ENCODE measurements at places on chromosomes 1 and 21.

GRCh38 chr21:44940116-44940631, 345 bp downstream of the SLX9 start:
- no peak for DNase-seq

DNA sequence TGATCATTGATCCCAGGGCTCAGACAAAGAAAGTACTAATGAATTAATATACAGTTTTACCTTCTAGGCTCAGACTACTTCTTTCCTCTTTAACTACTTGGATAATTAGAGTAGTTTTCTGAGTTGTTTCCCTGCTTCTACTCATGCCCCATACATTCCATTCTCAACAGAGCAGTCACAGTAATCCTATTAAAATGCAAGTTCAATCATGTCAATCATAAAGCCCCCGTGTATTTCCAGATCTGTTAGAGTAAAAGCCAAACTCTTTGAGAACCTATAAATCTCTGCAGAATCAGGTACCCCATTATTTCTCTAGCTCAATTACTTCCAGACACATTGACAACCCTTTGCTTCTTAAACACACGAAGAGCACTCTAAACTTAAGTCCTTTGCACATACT, 242.1 kb upstream of the PRMT6 start:
- no peak for DNase-seq

DNA sequence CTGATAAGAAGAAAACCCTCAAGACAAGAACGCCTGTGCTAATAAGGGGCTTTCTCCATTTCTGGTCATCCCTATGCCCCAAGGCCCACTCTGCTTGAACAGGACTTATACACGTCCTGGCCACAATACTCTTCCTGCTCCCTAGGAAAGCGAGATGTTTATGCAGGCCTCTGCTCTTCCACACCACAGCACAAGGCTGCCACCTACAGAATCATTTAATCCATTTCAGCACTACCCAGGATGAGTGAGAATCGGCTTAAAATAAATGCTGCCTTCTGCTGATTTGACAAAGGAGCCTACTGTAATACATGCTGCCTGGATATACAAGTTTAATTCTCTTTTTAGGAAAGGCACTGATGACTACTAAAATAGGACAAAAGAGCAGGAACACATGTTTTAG, 29.4 kb downstream of the FRRS1 start:
- no peak for DNase-seq

- no peak for DNase-seq
These were observed 78.2 kb upstream of the F3 start for GRCh38 chr1:94619731-94620130.

DNA sequence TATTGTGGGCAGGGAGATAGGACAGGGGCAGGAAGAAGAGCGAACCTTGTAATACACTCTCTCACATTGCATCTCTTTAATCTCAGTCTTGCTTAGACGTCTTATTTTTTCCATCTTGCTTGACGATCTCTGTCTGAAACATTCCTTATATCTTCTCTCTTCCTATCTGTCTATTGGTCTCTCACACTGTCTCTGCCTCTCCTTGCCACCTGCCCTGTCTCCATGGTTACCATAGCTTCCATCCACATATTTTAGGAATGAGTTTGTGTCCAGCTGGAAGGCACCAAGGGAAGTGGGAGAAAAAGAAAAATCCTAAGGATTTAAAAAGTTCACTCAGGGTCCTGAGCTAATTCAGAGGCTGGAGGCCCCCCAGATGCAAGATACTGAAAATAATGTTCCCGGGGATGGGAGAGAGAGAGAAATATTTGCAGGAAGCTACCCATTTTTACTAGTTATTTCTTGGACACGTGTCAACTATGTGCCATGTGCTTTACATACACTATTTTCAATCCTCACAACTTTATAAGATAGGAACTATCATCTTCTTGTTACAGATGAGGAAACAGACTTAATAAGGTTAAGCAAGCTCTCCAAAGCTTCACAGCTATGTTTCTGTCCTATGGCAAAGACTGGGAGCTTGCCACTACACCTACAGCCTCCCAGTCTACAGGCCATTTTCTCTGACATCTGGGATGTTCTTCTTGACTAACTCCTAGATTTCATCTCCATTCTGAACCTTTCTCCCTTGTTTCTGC, 933 bp downstream of the ANKRD34A start:
- DNase-seq, result no peak

GRCh38 chr1:203626910-203627246, 246 bp downstream of the ATP2B4 start:
- DNase-seq, result no peak

DNA sequence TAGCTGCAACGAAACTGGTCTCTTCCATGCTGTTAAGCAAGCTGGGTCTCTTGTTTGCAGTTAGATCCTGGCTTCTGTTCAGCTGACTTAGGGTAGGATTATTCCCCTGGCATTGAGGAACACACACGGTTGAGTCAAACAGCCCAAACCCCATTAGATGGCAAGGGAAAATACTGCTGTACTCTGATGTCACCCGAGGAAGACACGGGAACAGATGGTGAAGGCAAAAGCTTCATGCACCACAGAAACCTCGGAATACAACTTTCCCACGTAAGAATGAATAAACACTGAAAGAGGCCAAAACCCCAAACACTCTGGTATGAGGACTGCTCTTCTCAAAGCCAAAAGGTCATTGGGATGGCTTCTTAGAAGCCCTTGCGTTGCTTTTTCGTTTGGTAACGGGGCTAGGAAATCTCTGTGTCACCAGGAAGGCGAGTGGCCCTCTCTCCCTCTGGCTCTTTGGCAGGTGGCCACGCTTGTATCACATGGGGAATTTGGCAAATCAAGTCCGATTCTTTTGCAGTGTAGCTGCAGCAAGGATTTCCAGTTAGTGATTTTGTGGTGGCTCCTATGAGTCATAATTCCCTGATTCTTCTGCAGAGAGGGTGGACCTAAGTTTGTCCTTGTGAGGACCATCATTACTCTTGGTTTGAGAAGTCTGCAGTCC, 16.7 kb upstream of the LYST start:
- DNase-seq, result no peak

GRCh38 chr1:22601610-22602009, 34.8 kb upstream of the C1QA start:
- DNase-seq, result no peak

DNA sequence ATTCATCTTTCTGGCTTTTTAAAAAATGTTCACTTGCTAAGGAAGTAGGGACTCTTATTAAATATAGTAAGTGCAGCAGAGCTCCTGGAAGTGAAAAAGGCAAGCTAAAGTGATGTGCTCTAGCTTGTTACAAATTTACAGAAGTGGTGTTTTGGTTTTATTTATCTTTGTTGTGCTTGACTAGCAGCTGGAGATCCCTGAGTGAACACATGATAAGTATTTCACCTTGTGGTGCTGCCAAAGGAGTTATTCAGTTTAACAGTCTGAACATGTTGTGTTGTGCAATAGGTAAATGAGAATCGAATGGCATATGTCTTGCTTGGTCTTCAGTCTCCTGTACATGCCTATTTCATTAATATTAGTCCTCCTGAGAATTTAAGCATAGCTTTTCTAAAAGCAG, 315.7 kb downstream of the TPR start:
- no peak for DNase-seq

GRCh38 chr1:63612564-63612963, 19.4 kb downstream of the PGM1 start:
- no peak for DNase-seq

DNA sequence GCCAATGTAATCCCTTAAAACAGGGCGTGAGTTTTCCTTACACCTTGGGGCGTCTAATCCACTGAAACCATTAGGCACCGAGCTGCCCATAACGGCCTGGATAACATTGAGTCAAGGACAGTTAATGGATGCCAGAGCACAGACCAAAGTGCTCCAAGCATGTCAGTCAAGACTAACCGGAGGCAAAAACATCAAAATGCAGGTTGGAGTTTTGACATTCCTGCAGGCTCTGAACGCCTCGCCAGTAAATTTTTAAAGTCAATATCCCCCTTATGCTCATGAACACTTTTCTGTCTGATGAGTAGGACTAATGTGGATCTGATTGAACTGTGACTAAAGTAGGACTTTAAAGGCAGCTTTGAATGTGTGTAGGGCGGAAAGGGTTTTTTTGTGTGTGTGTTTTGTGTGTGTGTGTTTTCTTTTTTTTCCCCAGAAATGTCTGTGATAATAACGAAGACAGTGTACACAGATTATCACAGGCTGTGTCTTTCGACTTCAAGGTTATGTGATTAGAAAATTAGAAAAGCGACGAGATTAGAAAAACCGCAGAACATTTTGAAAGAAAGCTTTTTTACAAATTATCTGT, 194.2 kb upstream of the PROX1 start:
- no peak for DNase-seq

GRCh38 chr1:197466813-197467212, 198.8 kb downstream of the CRB1 start:
- DNase-seq, result no peak

DNA sequence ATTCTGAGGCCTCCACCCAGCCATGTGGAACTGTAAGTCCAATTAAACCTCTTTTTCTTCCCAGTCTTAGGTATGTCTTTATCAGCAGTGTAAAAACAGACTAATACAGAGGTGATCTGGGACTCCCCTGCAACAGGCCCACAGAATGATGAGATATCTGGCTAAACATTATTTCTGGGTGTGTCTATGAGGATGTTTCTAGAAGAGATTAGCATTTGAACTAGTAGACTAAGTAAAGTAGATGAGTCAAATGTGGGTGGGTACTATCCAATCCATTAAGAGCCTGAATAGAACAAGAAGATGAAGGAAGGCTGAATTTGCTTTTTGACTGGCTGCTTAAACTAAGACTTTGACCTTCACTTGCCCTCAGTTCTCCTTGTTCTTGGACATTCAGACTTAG, 396.5 kb upstream of the LRRC7 start:
- DNase-seq, result no peak

- DNase-seq, result no peak
These were observed 51.5 kb downstream of the MAP3K7CL start for GRCh38 chr21:29181799-29182470.

GRCh38 chr1:77347646-77348045, 65.8 kb downstream of the AK5 start:
- DNase-seq, result no peak

- no peak for DNase-seq
These were observed 55.5 kb upstream of the GALNT2 start for GRCh38 chr1:230011333-230012092.

DNA sequence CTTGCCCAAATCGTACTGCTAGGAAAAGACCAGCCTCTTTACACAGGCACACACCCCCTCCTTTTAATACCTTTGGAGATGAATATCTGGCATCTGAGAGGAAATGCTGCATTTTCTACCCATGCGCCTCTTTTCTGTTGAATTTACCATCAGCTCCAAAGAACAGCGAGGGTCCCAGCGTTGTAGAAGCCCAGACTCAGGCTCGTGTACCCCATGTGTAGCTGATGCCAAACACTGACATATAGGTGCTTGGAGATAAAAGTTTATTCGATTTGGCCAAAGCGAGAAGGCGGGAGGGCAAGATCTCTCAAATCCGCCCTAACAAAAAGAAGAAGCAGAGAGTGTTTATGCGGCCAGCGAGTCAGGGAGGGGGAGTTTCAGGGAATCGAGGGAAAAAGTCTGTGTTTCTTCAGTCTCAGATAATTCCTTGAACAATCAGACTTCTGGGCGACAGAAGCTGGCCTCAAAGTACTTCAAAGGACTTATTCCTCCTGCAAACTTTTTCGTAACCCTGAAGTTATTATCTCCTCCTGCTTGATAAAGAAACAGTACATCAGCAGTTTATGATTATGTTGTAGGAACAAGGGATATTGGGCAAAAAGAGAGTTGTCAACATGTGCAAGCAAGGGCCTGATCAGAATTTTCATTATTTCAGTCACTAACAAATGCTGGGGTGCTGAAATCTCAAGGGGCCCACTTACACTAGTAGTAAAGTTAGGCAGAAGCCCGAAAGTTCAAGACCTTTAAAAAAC, 642 bp upstream of the CREG1 start:
- no peak for DNase-seq

DNA sequence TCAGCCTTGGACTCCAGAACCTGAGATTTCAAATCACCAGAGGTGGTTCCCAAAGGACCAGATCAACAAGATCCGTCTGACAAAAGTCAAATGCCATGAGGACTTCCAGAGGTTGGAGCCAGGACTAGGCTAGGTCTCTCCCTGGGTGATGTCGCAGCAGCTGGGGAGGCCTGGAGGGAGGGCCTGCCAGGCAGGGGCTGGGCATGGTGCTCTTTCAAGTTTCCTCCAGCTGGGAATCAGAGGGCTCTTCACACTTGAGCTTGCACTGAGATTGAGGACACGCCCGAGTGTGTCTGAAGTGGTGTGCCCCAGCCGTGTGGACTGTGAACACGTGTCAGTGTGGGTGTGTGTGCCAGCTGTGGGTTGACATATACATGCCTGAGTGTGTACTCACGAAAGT, 21.3 kb upstream of the RSPO1 start:
- DNase-seq, result no peak

DNA sequence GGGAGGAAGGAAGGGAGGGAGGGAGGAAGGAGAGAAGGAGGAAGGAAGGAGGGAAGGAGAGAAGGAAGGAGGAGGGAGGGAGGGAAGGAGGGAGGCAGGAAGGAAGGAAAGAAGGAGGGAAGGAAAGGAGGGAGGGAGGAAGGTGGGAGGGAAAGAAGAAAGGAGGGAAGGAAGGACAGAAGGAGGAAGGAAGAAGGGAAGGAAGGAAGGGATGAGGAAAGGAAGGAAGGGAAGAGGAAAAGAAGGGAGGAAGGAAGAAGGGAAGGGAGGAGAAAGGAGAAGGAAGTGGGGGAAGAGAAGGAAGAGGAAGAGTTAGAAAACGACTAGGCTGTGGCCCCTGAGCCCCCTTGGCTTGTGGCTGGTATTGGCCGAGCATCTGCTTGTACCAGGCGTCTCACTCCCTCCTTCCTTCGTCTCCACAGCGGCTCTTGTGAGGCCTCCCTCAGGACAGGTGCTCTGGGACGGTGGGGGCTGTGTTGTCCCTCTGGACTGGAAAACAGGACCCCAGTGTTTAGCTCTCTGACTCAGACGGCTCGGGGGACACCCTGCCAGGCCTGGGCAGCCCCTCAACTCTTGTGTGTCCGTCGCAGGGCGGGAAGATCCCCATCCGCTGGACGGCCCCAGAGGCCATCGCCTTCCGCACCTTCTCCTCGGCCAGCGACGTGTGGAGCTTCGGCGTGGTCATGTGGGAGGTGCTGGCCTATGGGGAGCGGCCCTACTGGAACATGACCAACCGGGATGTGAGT, 36.2 kb upstream of the C1QA start:
- DNase-seq, result no peak

DNA sequence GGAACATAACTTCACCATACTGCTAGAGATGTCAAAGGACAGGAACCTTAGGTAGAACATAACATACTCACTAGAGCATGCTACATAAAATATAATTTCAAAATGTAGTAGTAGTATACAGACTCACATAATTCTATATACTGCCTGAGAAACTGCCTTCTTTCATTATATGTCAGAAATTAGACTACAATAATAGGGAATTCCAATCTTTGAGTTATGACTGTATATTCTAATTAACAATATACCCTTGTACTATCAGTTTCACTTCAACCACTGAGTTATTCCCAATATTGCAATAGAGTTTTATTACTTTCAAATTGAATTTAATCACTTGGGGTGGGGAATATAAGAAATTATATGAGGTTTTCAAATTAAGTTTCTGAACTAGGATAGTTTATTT, 44.0 kb downstream of the OMA1 start:
- no peak for DNase-seq

- no peak for DNase-seq
These were observed 598.8 kb downstream of the PLPP3 start for GRCh38 chr1:55980582-55980981.

Measured in stimulated activated CD4-positive, alpha-beta T cell treated with anti-CD3 and anti-CD28 coated beads, TNF-alpha, amount 100 ng/mL, for 4 hours (primary cell).